Stimulated activated naive CD4-positive, alpha-beta T cell treated with Interleukin-2 at 50 U/mL for 16 hours (primary cell): ENCODE measurements at places on chromosomes 16 and 17.

DNA sequence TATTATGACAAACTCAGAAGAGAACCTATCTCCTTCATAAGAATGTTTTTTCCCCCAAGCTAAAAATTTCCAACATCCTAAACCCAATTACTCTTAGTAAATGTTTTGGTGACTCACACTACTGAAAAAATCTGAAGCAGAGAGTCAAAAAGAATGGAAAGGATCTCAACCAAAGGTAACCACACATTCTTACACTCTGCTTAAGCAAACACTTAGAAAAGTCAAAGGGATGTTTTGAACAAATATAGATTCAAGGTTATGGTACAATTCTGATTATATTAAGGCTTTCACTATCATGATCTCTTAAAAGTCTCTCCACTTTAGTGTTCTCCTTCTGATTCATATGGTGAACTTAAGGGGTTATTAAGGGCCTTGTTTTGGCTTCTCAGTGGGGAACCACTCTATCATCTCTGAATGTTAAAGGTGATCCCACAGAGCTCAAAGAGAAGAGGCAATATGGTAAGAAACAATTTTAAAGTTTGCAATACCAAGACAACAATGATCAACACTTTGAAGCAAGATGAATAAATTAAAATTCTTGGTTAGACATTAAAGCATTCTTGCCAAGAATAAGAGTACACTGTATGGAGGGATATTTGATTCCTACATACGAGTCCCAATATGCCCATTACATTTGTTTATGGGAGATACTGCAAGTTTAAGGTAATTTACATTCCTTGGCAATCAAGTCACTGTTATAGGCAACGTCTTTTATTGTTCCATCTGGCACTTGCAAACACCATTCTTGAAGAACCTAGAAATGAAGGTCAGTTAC, 69.2 kb downstream of the CDC27 start:
- DNase-seq = no peak

DNA sequence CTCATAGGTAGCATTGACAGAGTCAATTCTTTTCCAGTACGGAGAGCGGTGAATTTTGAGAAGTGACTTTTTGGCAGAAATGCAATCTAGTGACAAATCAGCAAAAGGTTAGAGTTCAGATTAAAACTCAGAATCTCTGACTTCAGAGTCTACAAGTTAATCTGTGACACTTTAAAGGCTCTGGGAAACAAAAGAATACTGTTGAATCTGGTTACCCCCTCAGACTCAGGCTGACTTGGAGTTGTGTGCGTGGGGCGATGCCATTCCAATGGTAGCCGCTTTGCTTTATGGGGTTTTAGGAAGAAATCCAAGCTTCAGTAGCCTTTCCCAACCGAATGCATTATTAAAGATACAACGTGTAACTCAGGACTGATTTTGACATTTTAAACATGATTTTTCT, 118.2 kb downstream of the CDH13 start:
- no peak for DNase-seq

DNA sequence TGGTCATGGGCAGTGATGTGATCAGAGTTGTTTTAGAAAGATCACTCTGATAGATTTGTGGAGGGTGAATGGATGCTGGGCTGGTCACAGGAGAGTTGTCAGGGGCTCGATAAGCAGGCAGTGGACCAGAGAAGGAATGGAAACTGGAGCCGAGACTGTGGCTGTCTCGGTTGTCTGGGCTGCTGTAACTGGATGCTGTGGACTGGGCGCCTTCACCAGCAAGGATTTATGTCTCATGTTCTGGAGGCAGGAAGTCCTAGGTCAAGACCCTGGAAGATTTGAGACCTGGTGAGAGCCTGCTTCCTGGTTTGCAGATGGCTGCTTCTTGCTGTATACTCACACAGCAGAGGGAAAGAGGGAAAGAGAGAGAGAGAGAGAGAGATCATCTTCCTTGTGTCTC, 203.6 kb downstream of the HS3ST4 start:
- DNase-seq = no peak

GRCh38 chr16:50528820-50529219, 19.4 kb upstream of the NKD1 start:
- DNase-seq = no peak
